ENCODE measurements at places on chromosomes 7 and 10.

DNA sequence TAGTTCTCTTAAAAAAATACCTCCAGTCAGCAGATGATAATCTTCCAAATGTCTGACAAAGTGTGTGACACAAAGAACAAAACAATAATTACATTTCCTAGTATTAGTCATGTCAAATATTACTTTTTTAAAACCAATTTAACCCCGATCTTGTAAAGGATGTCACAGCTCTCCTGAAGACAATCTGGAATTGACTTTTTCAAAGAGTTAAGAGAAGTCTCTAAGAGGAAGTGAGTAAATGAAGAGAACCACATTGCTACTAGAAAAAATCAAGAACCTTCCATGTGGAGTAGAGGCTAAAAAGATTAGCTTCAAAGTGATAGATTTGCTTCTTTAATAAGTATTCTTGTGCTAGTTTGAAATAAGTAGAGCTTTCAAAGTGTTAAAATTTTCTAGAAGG is 218.2 kb upstream of the IMMP2L start:
- no peak for DNase-seq

DNA sequence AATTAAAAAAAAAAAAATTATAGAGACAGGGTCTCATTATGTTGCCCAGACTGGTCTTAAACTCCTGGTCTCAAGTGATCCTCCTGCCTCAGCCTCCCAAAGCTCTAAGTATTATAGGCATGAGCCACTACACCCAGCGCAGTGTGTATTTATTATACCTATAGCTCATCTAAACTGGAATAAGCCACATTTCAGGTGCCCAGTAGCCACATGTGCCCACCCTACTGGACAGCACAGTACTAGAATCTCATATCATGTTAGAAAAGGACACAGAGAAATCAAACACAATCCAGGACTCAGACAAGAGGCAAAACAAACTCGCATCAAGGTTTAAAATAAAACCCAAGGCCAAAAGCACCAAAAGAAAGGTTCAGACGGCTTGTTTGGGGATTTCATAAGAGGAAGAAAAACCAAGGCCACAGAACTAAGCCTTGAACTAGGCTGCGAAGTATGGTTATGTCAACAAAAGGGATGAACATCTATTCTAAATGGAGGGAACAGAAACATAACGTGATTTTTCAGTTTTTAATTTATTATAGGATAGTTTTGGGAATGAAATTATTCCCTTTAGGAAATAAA is 32.3 kb downstream of the SLC16A9 start:
- DNase-seq = no peak

- DNase-seq = no peak
Observed at GRCh38 chr7:80002865-80003264, 131.8 kb upstream of the GNAI1 start.

DNA sequence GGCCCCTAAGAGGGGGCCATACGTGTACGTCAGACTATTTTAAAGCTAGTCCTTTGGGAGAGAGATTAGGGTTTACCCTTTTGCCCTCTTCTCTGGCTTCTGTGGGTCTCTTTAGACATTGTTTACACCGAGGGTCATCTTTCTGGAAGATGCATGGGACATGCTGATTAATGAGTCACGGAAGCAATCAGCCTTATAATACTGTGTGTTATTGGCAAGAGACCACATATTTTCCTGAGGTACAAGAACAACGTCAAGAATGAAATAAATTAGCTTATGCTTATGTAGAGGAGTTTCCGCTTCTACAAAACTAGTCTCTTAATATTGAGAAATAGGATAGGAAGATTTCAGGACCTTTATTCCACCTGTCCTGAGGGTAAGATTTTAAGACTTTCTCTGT is 327.7 kb downstream of the BBS9 start:
- no peak for DNase-seq

DNA sequence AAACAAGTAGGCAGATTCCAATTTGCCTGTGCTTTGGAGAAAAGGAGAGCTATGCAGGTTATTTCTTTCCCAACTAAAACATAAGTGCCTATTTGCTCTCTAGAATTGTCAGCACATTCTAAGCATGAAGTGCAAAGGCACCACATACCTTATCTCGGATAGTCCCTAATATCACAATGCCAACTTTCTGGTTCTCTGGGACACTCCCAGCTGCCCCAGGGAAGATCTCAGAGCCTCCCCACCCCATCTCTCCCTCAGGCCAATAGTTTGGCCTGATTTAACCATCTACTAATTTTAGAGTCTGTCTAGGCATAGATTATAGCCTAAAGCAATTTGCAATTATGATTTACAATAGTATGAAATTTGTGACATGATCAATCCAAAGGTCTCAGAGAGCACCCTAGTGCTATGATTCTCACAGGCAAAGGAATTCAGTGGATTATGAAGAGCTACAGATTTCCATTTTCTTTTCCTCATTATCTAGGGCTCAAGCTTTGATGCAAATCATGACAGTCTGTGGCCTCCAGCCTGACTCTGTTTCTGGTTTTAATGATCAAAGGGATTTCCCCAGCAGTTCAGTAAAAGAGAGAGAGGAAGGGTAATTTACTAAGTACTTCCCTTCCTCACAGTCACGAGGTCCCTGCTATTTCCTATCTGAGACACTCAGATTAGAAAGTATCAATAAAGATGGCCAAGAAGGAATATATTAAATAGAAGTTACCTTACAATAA is 29.0 kb upstream of the IL6 start:
- peak; percentile 10 for DNase-seq

DNA sequence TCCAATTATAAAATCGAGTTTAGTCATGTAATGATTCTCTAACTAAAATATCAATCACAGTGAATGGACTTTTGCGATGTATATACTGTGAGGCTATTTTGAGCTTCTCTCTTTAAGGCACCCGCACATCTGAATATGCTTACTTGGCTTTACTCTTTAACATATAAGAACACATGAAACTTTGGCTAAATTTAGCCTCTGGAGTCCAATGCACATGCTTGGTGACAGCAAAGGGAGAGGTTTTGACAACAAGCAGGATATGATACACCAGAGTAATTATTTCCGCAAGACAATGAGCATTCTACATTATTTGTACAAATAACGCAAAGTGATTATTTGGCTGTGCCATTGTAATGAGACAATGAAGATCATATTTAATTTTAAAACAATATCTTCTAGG is 72.4 kb downstream of the ARID5B start:
- no peak for DNase-seq

- no peak for DNase-seq
Observed at GRCh38 chr7:156089222-156089621, 277.0 kb upstream of the SHH start.

GRCh38 chr10:3559011-3559410 is 226.0 kb downstream of the KLF6 start:
- DNase-seq = no peak

- DNase-seq = no peak
Observed at GRCh38 chr7:123498031-123498430, 36.4 kb downstream of the IQUB start.

DNA sequence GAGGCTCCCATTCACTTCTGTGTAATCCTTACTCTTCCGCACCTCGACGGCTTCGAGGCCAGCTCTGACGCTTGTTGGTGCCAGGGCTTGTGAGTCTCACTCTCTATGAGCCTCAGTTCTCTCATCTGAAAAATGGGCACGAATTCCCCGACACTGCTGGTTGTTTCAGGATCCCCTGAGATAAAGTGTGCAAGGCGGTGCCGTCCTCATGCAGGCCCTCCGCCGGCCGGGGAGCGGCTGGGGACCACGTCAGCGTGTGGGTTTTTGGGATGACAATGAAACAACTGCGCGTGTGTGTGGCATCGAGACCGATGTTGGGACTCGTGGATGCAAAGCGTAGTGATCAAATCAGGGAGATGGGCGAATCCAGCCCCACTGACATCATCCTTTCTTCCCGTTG is 75.6 kb downstream of the FOXL3 start:
- no peak for DNase-seq

DNA sequence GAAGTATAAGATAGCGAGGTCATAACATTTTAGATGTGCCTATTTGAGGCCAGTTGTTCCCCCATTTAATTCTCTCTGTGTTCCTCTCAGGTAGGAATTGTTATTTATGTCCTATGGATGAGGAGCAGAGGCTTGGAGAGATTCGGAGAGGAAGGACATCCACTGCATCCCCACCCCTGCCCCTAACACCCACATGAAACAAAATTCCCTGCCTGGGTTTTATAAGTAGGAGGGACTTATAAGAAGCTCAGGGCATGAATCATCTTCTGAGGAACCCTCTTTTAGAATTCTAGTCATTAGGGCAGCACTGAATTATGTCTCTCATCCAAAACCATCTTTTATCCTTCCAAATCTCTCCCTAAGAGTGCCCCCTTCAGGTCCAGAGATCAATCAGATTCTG is 5.0 kb downstream of the CHAT start:
- no peak for DNase-seq

- DNase-seq = no peak
Observed at GRCh38 chr10:7374795-7375194, 36.0 kb downstream of the SFMBT2 start.

DNA sequence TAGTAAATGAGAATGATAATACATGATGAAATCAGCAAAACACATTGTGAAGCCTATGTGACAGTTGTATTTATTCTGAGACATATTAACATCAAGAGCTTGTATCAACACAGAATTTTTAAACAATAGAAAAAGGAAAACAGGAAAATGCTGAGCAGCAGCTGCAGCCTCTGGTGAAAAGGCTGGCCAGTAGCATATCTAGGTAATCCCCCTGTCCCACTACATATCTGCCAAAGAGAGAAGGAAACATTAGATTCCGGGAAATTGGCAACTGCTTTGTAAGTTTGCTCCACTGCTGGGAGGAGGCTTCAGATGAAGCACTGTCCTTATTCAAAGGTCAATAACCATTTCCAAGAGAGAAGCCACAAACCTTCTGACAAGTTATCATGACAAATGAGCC is 89.4 kb downstream of the RALA start:
- DNase-seq = no peak

DNA sequence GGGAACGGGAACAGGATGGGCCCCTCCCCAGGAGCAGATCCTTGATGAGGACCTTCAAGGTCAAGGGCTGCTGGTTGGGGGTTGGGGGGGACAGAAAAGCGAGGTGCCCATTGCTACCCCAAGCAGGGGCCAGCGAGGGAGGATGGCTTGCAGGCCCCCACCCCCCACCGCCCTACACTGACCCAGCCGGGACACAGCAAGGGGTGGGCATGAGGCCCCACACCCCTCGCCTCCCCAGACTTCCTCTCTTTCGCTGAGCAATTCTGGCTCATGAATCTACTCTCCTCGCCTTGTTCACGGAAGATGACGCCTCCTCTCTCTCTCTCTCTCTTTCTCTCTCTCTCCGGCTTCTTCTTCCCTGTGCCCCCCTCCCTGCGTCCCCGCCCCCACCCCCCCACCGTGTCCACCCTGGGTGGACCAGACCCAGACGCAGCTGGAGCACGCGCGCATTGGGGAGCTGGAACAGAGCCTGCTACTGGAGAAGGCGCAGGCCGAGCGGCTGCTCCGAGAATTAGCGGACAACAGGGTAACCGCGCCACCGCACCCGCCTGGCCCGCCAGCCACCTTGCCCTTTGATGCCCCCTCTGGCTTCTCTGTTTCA is 81.1 kb upstream of the GTF2IRD1 start:
- peak; percentile 57 for DNase-seq

Measured in mucosa of descending colon (tissue), 3 donors.